ENCODE measurements at places on chromosomes 16 and 17.

- no peak for ATAC-seq
Observed at GRCh38 chr17:74219576-74220133, 6.3 kb downstream of the TTYH2 start.

DNA sequence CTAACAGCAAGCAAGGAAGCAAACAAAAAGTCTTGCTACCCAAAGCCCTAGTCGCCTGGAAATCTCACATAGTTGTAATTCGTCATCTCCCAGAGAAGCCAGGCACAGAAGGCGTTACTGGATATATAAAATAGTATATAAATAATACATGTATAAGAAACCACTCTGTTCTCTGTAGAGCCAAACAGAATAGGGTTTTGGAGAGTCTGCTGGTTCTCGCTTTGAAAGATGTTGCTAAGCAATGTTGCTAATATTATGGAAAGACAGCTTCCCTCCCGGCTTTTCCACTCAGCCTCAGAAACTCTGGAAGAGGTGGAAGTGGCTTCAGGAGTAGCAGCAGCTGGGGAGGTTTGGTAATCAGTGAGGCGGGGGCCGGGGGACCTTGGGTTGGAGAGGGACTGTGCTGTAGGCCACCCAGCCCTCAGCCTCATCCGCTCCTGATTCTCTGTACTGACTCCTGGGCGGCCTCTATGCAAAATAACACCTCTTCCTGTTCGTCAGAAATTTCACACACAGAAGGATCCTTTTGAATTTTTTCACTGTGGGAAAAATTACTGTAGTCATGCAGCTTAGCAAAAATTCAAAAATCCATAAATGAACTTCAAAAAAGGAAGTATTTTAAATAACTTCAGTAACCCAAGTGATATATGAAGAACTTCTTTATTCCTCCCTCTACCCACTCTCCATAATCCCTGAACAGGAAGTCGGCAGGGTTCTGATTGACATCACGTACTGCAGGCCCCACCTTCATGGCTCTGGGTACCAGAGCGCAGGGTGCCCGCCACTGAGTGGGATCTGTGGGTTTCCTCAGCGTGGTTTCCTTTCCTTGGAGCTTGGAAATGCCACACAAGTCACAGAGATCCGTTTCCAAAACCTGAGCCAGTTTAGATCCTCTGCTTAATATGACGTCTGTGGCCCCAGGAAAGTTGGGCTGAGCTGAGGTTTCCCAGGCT is 51.4 kb downstream of the RAP1GAP2 start:
- ATAC-seq, result no peak

DNA sequence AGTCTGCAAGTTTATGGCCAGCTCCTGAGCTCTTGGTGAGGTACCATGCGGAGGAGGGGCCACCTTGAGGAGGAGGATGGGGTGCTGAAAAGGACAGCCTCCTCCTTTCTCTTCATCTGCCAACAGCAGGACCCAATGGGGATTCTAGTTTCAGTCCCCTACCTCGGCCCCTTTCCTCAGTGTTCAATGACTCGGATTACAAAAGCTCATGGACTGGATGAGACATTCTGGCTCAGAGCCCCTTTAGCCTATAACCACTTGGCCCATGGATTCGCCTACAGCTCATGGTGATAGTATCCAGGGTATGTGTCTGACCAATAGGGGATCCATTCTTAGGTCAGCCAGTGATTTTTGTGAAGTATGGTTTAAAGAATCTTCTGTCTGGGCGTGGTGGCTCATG is 8.5 kb upstream of the PIK3R6 start:
- no peak for ATAC-seq

DNA sequence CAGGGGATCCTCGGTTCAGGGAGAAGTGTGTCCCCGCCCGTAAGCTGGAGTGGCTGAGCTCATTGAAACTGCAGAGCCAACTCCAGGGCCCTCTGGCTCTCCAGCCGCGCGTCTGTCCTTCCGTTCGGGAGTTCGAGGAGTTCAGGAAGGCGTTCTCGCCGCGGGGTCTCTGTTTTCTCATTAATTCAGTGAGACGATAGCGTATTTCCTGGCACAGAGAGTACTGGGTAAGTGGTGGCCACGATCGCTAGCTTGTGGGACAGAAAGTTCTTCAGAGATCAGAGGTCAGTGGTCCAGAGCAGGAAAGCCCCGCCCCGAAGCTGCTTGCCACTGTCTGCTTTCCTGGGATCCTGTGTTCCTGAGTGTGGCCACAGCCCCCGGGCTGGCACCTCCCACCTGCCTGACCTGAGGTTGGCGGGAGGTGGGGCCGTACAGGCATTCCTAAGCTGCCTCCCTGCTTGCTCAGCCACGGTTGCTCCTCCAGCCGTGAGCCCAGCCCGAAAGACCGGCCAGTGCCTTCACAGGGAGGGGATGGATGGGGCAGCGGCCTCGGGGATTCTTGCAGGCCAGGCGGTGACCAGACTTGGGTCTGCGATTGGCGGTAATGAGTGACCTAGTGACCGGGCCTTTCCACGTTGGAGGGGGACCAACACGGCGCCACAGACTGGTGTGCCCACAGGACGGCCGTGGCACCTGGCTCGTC is 8.9 kb downstream of the BAIAP2 start:
- peak; percentile 18 for ATAC-seq

DNA sequence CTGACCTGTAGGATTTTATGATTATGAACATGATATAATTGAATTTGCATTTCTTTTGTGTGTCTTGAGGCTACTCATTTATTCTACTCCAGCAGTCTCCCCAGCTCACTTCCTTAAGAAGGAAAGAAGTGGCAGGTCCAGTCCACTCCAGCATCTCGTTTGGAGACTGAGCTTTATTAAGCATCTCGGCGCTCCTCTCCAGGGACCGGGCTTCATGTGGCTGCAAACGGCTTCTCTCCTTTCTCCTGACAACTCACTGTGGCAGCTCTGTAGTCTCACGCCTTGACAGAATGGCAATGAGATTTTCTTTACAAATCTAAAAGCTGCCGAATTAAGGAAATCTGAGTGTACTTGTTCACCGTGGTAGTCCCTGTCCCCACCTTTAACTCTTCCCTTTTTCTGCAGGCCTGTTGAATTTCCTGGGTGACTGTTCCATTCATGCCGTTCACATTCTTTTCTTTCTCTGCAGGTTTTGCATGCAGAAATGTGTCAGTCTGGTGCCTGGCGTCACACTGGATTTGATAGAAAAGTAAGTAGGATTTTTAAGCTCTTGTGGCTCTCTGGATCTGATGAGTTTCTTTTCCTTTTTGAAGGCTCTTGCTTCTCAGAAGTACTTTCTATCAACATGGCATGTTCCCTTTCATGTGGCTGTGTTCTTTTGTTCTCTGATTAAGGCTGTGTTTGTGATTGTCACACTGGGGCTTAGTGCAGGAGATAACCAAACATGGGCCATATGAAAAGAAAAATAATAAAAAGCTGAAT is 200.5 kb upstream of the CHMP6 start:
- ATAC-seq, result no peak

GRCh38 chr16:56119133-56119532 is 72.2 kb upstream of the GNAO1 start:
- ATAC-seq, result no peak

GRCh38 chr16:27408012-27408601 is 6.1 kb downstream of the IL21R start:
- peak; percentile 59 for ATAC-seq

GRCh38 chr16:83994087-83994486 is 26.0 kb downstream of the NECAB2 start:
- no peak for ATAC-seq
